ENCODE measurements at places on chromosomes 3 and 15. TPM values are rescaled to one million over a fixed set of nuclear protein-coding genes. Genes with fewer than 3 reads are reported as not detected.

The ITIH4 gene
- 10.9 TPM for total RNA-seq

The CLDN16 gene
- total RNA-seq, result 0.10 TPM

The CLCN2 gene
- 0.63 TPM for total RNA-seq

The GOLGA8J gene
- total RNA-seq, result not detected

The IL20RB gene
- 0.94 TPM for total RNA-seq

The GPR156 gene
- total RNA-seq, result 0.42 TPM

The GPR27 gene
- 5.1 TPM for total RNA-seq

The PLA2G4E gene
- not detected for total RNA-seq

The C3orf20 gene
- 0.21 TPM for total RNA-seq

The ANKRD34C gene
- not detected for total RNA-seq

The HTR3E gene
- total RNA-seq, result not detected

The RLBP1 gene
- total RNA-seq, result not detected

The CD80 gene
- total RNA-seq, result 5.9 TPM

The TIMP4 gene
- total RNA-seq, result not detected

The TLR9 gene
- total RNA-seq, result 0.21 TPM

The SH2D7 gene
- total RNA-seq, result not detected

The SLC35G2 gene
- 0.21 TPM for total RNA-seq

The CRYGS gene
- total RNA-seq, result 0.21 TPM

The GOLGA6A gene
- total RNA-seq, result not detected

The ZBBX gene
- total RNA-seq, result not detected

The UBAP1L gene
- total RNA-seq, result 2.5 TPM

The MED12L gene
- 4.0 TPM for total RNA-seq

The FMN1 gene
- total RNA-seq, result 31.2 TPM

The TEX55 gene
- total RNA-seq, result not detected

The ARGFX gene
- total RNA-seq, result not detected

The SGO1 gene
- 0.73 TPM for total RNA-seq

The CHRNA7 gene
- 2.0 TPM for total RNA-seq

The LDHAL6B gene
- not detected for total RNA-seq

The ZNF770 gene
- total RNA-seq, result 29.5 TPM

The CMTM7 gene
- total RNA-seq, result 17.0 TPM

The ANKUB1 gene
- not detected for total RNA-seq

The LRRC3B gene
- 0.10 TPM for total RNA-seq

The INSYN1 gene
- total RNA-seq, result not detected

The POPDC2 gene
- 21.5 TPM for total RNA-seq

The SMCO1 gene
- total RNA-seq, result not detected

The ZXDC gene
- 63.2 TPM for total RNA-seq

The DLL4 gene
- not detected for total RNA-seq

The GATM gene
- 2.3 TPM for total RNA-seq

Measured in mononuclear cell (primary cell).